ENCODE measurements at places on chromosomes 7 and 10.
A peak's percentile ranks its signal among the peaks of the same experiment; 100 is the strongest.

- no peak for DNase-seq
These were observed 31.7 kb downstream of the ASB4 start for GRCh38 chr7:95517458-95517857.

- DNase-seq, result no peak
These were observed 35.7 kb upstream of the SRRM3 start for GRCh38 chr7:76165973-76166403.

DNA sequence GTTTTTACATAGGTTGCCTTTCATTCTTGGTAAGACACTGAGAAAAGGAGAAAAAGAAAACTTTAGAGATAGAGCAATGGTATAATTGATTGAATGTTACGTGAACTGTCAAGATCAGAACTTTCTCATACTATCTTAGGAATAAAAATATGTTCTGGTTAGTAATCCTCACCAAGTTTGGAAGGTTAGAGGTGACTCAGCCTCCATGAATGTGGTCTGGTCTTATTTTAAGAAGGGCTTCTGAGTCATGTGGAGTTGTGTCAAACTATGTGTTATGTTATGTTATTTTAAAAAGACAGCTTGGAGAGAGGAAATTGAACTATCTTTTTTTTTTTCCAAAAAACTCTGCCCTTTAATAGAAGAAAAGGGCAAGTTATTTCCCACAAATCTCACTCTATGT is 458.6 kb upstream of the KLF6 start:
- DNase-seq, result peak; percentile 99

- DNase-seq, result peak; percentile 56
These were observed 177.6 kb upstream of the NAMPT start for GRCh38 chr7:106462365-106462859.

DNA sequence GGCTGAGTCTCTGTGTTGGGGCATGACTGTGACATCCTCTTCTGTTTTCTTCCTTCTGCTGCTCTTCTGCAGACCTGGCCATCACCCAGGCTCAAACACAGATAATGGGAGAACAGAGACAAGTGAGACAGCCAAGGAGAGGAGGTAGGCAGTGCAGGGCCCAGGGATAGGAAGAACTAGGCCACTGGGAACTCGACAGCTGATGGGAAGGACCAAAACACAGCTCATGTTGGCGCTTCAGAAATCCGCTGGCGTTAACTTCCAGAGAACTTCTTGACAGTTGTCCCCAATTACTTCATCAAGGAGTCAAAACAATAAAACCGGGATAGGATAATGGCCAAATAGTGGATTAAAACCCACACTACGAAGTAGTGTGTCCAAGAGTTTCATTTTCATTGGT is 97.0 kb upstream of the PALS2 start:
- no peak for DNase-seq

GRCh38 chr7:17027143-17027788 is 145.5 kb upstream of the AGR3 start:
- DNase-seq, result no peak

GRCh38 chr7:104679085-104679484 is 334.9 kb upstream of the KMT2E start:
- DNase-seq, result no peak

DNA sequence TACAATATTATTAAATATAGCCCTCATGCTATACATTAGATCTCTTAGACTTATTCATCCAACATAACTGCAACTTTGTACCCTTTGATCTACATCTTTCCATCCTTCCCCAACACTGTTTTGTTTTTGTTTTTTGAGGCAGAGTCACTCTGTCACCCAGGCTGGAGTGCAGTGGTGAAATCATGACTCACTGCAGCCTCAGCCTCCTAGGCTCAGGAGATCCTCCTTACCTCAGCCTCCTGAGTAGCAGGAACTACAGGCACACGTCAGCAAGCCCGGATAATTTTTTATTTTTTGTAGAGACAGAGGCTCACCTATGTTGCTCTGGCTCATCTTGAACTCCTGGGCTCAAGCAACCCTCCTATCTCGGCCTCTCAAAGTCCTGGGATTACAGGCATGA is 53.3 kb downstream of the NT5C2 start:
- DNase-seq, result no peak

GRCh38 chr10:75926763-75927162 is 495.3 kb downstream of the LRMDA start:
- no peak for DNase-seq

DNA sequence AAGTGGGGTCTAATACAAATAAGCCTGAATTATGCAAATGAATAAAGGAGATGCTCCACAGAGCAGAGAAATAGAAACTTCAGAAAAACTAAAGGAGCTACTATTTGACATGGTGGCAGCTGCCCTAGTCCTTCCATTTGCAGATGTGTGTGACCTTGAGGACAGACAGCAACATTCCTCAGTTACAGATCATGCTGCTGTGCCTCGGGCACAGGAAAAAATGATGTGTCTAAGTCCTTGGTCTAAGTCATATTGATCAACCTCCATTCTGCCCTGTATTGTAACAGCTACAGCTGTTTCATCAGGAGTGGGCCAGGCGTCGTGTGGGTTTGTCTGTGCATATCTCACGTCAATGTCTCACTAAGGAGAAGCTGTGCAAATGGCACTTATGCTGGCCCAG is 710.4 kb downstream of the TNS3 start:
- peak; percentile 58 for DNase-seq

DNA sequence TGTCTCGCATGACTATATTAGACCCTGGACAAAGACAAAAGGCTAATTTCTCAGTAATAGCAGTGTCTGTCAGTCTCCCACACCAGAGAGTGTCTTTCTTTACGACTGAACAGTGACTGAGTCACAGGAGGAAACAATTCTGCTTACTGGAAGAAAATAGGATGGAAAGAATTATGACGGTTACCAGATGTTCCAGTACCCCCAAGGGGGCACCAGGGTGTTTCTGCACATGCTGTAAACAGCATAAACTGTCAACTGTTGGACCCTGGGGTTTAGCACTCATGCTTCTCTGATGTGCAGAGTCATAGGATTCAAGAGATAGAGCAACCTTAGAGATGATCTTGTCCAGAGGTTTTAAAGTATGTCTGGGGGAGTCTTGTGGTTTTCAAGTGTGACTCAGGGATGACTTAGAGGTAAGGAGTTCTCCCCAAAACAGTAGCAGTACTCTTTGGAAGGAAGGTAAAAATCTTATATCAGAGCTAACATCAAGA is 291.7 kb downstream of the THSD7A start:
- no peak for DNase-seq

GRCh38 chr7:2954433-2954853 is 89.2 kb downstream of the CARD11 start:
- DNase-seq, result no peak

- no peak for DNase-seq
These were observed 73.4 kb upstream of the ZNF722 start for GRCh38 chr7:63925262-63925625.

GRCh38 chr7:74254858-74255379 is 720 bp upstream of the RFC2 start:
- no peak for DNase-seq

DNA sequence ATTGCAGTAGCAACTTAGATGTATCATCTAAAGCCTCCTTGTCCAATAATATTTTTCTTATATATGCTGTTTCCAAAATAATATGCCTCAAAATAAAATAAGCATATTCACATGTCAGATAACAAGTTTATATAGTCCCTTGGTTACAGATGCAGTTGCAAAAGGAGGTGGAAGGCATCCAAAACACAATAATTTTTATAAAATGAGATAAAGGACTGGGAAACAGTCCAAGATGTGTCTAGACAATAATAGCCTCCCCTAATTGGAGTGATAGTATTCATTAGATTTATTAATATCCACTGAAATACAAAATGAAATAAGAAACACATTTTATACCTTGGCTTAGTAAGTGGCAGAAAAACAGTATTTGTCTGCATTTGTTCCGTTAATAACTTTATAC is 30.3 kb downstream of the BCAP29 start:
- peak; percentile 4 for DNase-seq

GRCh38 chr7:45573204-45573603 is 964 bp upstream of the ADCY1 start:
- DNase-seq, result no peak

- no peak for DNase-seq
These were observed 2.4 kb downstream of the TRPV6 start for GRCh38 chr7:142883145-142883544.

- no peak for DNase-seq
These were observed 23.7 kb upstream of the FOXL3 start for GRCh38 chr7:265998-266850.

- DNase-seq, result peak; percentile 89
These were observed 277.0 kb downstream of the INHBA start for GRCh38 chr7:41425926-41426325.

- no peak for DNase-seq
These were observed 35.2 kb downstream of the MYO1G start for GRCh38 chr7:44943631-44944030.

GRCh38 chr7:618539-619367 is 99.1 kb upstream of the PDGFA start:
- DNase-seq, result no peak

- DNase-seq, result no peak
These were observed 264.2 kb downstream of the SEC23IP start for GRCh38 chr10:120156614-120157274.

GRCh38 chr7:143172354-143172753 is 10.9 kb upstream of the TAS2R39 start:
- DNase-seq, result peak; percentile 11

DNA sequence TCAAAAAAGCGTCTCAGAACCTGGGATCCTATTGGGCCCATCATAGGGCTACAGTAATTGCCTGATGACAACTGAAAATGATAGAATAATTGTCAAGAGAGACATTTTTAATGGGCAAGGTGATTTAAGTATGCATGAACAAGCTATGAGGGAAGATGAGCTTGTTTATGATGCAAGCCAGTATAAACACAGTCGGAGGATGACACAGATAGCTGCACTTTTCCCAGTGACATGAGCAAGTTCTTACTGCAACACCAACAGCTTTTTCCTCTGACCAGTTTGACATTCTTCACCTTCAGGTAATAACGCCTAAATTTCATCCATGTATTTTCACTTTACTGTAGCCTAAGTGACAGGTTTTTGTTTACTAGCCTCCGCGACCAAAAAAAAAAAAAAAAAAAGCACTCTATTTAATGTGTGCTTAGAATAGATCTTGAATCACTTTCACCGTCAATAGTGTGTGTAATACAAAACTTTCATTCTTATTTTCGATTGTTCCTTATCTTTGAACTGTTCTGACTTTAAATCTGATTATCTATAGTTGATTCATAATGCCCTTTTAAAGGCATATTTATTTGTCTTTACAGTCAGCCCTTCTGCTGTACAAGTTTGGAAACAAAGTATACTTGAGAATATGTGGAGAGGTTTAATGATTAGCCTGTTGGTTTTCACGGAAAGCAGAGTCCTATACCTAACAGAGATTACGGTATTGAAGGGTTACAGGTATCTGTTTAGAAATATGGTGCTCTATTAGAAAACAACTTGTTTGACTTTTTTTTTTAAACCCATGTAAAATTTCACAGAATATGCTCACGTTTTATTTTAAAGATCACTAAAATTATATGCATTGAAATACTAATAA is 1.7 kb downstream of the FOXP2 start:
- no peak for DNase-seq
